HFF-Myc (cell line): ENCODE measurements at places on chromosomes 3 and 15.

DNA sequence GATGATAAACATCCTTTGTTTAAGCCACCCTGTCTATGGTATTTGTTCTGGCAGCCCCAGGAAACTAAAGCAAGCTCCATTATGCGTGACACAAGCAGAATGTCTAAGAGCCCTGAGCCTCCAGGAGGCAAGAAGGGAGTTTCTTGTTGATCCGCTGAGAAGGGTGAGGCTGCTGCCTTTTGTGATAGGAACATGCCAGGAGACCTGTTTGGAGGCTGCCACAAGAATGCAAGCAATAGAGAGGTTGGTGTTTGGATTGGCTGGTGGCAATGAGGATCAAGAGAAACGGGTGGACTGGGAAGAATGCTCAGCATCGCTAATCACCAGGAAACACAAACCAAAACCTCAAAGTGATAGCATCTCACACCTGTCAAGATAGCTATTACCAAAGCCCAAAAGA lies 104.8 kb downstream of the ASB7 start:
- no peak for DNase-seq

- DNase-seq: no peak
Observed at GRCh38 chr15:72319360-72319984, 485 bp downstream of the CELF6 start.

DNA sequence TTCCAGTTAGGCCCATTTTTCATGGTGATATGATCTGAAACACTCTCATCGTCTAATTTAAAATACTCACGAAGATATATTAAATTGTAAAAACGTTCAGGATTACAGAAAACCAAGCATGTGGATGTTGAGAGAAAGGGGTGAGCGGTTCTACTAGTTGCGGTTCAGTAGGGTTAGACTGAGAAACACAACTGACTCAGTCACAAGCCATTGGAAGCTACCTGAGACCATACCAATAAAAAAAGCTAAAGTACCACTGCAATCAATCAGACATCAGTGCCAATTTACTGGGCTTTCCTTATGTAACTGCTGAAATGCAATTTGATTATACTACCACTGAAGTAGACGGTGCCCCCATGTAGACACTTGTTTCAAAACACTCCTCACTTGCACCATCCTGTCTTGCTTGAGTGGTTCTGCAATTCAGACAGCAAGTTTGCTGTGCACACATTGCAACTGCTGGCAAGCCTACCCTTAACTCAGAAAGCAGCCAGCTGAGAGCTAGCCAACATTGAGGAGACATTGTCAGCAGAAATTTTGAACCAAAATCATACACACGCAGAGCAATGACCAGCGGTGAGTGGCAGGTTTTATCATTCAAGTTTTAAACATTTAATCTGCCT lies 368.7 kb upstream of the ARHGEF26 start:
- DNase-seq: no peak

DNA sequence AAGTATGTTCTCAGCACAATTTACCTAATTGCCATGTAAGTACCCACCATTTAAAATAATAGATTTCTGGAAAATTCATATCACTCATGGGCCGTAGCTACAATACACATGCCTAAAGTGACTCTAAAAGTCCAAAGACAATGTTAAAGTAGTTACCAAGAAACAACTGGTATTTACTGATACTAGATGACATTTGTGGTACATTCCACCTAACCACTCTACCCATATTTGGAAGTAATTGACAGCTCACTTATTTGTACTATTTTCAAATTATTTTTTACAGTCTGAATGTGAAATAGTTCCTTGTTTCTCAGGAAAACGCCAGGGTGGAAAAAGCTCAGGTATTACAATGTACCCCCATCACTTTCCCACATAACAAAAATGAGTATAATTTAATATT lies 573.0 kb downstream of the MECOM start:
- DNase-seq: no peak

DNA sequence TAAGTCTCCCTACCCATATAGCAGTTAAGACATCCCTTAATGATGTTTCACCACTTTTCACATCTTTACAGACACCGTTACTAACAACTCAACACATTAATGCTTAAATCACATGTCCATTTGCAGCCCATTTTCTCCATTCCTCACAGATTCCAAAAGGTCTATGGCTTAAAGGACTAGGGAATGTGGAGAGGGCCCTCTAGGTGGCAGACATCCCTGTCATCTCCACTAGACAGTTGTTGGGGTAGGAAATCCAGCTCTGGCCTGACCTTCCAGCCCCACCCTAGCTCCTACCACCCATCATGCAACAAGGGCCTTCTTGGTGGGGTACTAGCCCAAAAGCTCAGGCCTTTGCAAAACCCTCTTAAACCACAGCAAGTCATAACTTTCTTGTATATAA lies 25.2 kb downstream of the CPEB1 start:
- DNase-seq: no peak

GRCh38 chr3:115347737-115348136 lies 200.6 kb upstream of the ZBTB20 start:
- DNase-seq: no peak

GRCh38 chr3:129598000-129598381 lies 8.5 kb downstream of the PLXND1 start:
- DNase-seq: no peak
